ENCODE measurements at places on chromosomes 2 and 18.

DNA sequence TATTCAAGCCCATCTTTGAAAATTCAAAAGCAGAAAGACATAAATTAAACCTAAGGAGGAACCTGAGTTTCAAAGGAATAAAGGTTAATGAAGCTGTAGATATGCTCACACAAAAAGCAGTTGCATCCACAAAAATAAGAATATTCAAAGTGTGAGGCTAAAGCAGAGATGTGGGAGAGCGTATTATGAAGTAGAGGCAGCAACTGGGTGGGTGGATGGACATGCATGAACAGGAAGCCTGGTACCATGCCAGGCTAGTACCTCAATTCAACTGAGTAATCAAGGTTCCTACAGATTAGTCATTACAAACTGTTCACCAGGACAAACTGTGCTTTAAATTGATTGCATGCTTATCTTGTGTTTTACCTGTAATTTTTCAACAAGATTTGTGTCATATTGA lies 330.0 kb upstream of the PKDCC start:
- DNase-seq: no peak

DNA sequence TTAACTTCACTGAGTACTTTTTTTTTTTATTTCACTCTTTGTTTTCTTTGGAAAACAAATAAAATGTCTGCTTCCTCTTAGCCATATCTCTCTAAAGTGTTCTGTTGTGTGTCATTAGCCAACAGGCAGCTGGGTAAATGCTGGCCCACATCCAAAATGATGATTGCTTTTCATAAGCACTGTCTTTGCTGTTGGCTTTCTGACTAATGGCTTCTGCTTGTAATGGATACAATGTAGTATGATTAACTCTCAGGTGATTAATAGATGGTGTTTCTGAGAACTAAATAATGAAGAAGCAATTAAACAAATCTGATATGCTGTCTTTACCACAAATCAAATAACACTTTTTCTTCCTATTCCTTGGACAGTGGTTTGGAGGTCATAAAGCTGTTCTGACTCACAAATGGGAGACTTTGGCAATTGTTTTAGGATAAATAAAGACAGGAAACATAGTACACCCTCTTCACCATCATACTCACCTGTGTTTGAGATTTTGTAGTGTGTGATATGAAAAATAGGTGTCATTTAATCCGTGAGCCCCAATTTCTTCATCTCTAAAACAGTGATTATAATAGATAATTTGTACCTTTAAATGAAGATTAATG lies 888.4 kb downstream of the TSN start:
- no peak for DNase-seq

- DNase-seq: no peak
Observed at GRCh38 chr2:38293152-38293865, 83.8 kb downstream of the ATL2 start.

- no peak for DNase-seq
Observed at GRCh38 chr2:85215081-85215447, 81.9 kb downstream of the TCF7L1 start.

DNA sequence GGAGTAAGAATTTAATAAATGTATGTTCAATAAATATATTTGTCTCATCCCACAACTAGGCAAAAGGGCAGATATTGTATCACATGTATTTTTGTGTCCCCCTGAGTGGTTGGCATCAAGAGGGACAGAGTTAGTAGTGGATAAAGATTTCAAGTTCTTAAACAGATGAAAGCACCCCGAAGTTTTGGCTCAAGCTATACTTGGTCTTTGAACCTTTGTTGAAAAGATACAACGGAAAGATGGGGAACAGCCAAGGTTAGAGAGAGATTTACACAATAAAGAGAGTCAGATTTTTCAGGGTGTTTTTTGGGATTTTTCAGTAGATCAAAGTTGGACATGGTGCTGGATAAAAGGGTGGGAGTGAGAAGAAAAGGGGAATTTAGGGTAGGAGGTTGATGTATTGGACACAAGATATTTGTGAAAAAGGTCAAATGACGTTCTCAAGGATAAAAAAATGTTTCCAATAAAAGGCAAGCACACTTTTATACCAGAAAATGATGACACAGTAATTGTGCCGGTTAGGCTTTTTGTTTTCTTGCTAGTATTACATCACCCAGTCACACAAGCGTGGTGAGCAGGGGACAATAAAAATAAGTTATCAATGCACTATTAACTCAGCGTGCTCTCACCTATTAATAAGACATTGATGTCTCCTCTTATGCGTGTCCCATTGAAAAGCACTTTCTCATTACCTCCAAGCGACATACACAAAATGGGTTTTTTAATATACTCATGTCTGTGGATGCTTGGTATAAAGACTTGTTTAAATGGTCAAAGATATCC lies 59.5 kb downstream of the MEP1B start:
- no peak for DNase-seq
